ENCODE measurements at places on chromosomes 12 and 14. TPM values are rescaled to one million over a fixed set of nuclear protein-coding genes. Genes with fewer than 3 reads are reported as not detected.

The CLEC4C gene
- total RNA-seq: 0.26 TPM

The DEGS2 gene
- 0.72 TPM for total RNA-seq

The SDSL gene
- total RNA-seq: 0.46 TPM

The KLRG1 gene
- total RNA-seq: 2.1 TPM

The REP15 gene
- 1.3 TPM for total RNA-seq

Measured in H9 (cell line).